Fibroblast of skin of scalp (primary cell): ENCODE measurements at places on chromosomes 3 and 15.
A peak's percentile ranks its signal among the peaks of the same experiment; 100 is the strongest.

DNA sequence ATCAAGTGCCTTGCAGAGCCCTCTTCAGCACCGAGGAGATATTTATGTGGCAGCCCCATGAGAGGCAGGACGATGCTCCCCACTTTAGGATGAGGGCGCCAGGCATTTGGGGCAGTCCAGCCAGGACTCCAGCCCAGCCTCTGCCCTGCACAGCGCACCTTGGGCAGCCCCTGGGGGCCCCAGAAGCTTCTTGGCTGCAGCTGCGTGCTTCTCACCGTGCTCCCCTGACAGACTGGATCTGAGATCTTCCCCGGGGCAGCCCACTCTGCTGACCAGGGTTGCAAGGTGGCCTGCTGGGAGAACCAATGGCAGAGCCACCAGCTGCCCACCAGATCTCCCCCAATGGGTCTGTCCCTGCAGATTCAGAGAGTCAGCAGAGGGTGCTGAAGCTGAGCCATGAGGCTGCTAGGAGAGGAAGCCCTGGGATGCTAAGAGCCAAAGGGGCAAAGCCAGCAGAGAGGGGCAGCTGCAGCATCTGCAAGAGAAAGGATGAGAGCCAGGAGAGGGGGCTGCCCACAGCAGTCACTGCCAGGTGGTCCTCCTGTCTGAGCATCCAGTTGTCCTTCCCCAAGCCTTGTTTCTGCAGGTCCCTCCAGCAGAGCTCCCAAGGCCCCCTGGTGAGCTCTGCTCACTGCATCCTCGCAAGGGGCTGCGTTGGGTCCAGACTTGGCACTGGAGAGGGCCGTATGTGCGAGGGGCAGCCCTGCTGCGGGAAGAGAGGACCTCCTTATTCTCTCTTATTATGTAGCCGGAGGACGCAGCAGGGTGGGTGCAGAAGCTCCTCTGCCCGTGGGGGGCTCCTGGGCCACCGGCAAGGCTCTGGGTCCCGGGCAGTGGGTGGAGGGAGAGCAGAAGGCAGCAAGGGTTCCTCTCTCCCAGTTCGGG lies 14.7 kb upstream of the KLF13 start:
- no peak for DNase-seq

DNA sequence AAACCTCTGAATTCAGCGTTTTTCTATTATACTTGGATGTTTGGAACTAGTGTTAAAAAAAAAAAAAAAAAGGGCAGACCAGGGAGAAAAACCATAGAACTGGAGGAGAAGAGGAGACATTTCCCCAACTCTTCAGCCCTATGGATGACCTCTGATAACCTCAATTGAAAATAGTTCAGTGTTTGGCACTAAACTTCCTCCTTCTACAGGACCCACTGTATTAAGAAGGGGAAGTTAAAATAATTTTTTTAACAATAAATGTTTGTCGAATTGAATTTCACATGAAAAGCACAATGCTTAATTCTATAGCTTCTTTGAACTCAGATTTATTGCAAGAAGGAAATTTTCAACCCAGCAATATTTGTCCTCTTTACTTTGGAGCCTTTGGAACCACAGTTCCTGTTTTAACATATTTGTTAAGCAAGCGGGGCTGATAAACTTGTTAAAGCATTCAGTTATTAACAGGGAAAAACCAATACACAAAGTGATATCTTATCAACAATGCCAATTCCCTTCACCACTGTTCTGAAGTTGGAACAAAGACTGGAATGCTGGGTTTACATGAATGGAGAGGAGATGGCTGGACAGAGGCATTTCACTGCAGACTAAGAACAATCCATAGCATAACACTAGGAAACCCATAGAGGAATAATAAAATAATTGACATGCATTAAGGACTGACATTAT lies 3.1 kb upstream of the A4GNT start:
- no peak for DNase-seq

- DNase-seq: no peak
Measured at GRCh38 chr3:108946292-108947285, 7.1 kb downstream of the GUCA1C start.

GRCh38 chr3:27623085-27623753 lies 98.9 kb downstream of the EOMES start:
- DNase-seq: peak; percentile 33

DNA sequence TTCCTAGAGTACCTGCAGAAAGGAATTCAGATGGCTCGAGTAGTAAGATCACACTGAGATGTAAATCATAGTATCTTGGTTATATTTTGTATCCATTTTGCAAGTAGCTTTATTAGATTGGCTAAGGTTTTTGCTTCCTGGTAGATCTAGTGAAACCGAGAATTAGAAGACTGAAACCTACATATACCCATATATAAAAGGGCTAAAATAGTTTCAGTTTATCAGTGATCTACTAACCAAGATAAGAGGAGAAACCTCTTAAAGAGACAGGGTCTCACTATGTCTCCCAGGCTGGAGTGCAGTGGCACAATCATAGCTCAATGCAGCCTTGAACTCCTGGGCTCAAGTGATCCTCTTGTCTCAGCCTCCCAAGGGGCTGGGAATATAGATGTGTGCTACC lies 135.3 kb downstream of the PCCB start:
- DNase-seq: no peak

DNA sequence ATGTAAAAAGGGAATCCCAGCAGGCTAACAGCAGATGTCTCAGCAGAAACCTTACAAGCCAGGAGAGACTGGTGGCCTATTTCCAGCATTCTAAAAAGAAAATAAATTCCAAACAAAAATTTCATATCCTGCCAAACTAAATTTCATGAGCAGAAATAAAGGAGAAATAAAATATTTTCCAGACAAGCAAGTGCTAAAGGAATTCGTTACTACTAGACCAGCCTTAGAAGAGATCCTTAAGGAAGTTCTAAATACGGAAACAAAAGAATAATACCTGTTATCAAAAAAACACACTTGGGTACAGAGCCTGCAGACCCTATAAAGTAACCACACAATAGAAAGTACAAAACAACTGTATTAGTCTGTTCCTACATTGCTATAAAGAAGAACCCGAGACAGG lies 41.4 kb downstream of the HDGFL3 start:
- DNase-seq: no peak

DNA sequence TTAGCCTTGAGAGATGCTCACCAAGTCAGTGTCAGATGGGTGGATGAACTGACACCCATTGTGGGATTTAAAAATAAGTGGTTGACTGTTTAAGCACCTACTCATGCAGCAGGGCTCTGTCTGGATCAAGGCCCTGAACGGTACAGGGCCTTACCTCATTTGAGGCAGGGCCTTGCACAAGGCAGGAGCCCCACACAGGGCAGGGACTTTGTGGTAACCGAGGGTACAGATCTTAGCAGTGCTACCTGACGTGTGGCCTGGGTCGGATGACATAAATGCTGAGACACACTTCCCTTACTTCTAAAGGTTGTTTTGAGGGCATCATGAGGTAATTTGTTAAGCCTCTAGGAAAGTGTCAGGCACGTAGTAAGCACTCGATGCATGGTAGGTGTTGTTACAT lies 59.5 kb upstream of the PLXNA1 start:
- no peak for DNase-seq

GRCh38 chr15:40344631-40345120 lies 3.9 kb upstream of the CCDC9B start:
- DNase-seq: peak; percentile 75

GRCh38 chr15:68699124-68699880 lies 120.5 kb downstream of the CORO2B start:
- no peak for DNase-seq

GRCh38 chr3:56303487-56303886 lies 164.8 kb downstream of the ERC2 start:
- peak; percentile 64 for DNase-seq

GRCh38 chr15:95286352-95286880 lies 1044.1 kb upstream of the NR2F2 start:
- no peak for DNase-seq

DNA sequence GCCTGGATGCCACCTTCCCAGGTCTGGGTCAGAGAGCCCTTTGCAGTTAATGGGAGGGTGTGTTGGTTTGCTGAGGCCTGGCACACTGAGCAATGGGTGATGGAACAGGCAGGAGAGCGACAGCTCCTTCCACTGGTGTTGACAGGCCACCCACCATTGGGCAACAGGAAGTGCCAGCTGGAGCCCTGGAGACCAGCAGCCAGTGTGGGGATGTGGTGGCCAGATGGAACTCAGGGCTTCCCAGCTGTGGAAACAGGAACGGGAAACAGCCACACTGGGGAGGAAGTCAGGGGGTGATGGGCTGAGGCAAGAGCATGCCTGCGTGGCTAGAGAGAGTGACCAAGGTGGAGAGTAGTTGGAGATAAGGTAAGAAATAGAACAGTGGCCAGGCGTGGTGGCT lies 9.3 kb downstream of the PSTPIP1 start:
- no peak for DNase-seq

GRCh38 chr3:73148206-73148605 lies 86.7 kb downstream of the EBLN2 start:
- DNase-seq: no peak

GRCh38 chr15:59346951-59347350 lies 25.7 kb downstream of the MYO1E start:
- no peak for DNase-seq

GRCh38 chr15:101250341-101250831 lies 1.5 kb downstream of the CHSY1 start:
- peak; percentile 83 for DNase-seq

- DNase-seq: no peak
Measured at GRCh38 chr3:39869890-39870289, 60.5 kb downstream of the MYRIP start.

- peak; percentile 80 for DNase-seq
Measured at GRCh38 chr3:65712140-65712539, 326.6 kb downstream of the MAGI1 start.
